Activated T-cell treated with anti-CD3 and anti-CD28 coated beads for 24 hours (primary cell): ENCODE measurements at places on chromosomes 7 and 10.

GRCh38 chr10:112950714-112951358 is 789 bp downstream of the TCF7L2 start:
- DNase-seq = no peak

DNA sequence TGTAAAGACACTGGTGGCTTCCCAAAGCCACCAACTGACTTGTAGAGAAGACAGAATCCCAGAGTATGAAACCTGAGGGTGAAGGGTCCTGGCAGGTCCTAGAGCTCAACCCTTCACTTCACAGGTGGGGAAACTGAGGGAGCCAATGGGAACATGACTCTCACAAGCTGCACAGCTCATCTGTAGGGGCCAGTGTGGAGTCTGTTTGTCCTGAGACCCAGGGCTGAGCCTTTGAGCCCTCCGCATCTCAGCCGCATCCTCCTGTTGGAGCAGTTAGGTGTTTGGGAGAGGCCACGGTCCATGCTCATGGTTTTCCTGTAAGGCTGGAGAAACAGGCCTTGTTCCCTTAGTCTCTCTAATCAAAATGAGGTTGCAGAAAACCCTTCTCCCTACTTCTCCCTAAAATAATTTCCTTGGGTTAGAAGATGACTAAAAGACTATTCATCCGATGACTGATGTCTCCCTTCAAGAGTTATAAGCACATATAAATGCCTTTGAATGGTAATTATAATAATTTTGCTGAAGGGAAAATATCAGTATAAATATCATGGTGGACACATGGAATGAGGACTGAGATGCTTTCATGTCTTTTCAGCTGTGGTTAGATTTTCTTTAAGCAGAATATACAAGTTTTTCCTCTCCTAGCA is 10.3 kb downstream of the HTRA1 start:
- DNase-seq = no peak

- DNase-seq = peak; percentile 80
Observed at GRCh38 chr7:99142727-99143520, 984 bp downstream of the SMURF1 start.

GRCh38 chr10:60073781-60074656 is 167.7 kb upstream of the CCDC6 start:
- no peak for DNase-seq

DNA sequence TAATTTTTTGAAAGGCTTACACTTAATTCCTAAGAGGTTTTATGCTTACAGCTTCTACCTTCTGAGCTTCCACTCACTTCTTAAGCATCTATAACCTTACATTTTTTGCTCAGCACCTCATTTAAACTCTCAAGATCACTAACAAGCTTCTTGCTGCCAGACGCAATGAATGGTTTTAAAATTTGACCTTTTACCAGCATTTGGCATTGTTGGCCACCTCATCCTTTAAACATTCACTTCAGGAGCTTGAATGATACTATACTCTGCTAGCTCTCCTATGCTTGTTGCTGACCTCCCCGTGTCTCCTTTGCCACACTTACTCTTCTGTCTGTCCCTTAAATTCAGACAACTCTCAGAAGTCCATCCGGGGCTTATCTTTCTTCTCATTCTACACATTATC is 37.7 kb upstream of the ODAD2 start:
- DNase-seq = no peak

DNA sequence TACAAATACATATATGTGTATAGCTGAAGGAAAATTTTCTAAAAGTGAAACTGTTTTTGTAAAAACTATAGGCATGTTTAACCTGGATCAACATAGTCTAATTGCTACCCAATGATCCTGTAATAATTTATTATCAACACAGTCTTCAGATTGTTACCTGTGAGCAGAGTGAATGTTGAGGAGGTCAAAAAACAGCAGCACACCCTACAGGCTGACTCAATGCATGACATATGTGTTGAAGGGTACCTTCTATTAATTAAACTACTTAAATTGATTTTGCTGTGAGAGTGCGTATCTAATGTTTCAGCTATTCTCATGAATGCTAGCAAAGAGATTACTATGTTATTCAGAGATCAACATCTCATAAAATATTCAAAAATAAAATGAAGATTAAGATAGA is 411.4 kb downstream of the TNS3 start:
- DNase-seq = no peak

GRCh38 chr7:26547156-26547555 is 255.5 kb downstream of the SNX10 start:
- DNase-seq = no peak

DNA sequence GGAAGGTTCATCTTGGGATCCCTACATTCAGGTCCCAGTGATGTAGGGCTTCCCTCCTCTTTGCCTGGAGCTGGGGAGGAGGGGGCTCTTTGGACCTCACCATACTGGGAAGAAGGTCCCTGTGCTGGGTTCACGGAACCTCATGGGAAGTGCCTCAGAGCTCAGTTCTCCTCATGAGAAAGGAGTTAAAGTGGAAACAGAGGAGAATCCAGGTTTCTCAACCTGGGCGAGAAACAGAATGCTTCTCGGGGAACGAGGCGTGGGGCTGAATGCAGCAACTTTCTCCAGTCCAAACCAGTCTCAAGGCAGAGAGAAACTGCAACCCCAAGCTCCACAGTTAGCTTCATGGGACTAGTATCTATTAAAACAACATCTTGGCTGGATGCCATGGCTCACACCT is 382.7 kb upstream of the FOXK1 start:
- no peak for DNase-seq

DNA sequence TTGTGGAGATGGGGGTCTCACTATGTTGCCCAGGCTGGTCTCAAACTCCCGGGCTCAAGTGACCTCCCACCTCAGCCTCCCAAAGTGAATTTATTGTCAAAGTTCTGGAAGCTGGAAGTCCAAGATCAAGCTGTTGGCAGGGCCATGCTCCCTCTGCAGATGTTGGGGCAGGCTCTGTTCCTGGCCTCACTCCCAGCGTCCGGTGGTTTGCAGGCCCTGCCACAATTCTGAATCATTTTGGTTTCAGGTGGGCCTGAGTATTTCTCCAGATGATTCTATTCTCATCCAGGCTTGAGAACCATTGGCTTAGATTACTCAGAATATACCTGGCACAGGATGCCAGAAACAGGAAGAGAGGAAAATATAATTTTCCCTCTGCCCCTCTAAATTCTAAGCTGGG is 737.4 kb downstream of the TNS3 start:
- no peak for DNase-seq

DNA sequence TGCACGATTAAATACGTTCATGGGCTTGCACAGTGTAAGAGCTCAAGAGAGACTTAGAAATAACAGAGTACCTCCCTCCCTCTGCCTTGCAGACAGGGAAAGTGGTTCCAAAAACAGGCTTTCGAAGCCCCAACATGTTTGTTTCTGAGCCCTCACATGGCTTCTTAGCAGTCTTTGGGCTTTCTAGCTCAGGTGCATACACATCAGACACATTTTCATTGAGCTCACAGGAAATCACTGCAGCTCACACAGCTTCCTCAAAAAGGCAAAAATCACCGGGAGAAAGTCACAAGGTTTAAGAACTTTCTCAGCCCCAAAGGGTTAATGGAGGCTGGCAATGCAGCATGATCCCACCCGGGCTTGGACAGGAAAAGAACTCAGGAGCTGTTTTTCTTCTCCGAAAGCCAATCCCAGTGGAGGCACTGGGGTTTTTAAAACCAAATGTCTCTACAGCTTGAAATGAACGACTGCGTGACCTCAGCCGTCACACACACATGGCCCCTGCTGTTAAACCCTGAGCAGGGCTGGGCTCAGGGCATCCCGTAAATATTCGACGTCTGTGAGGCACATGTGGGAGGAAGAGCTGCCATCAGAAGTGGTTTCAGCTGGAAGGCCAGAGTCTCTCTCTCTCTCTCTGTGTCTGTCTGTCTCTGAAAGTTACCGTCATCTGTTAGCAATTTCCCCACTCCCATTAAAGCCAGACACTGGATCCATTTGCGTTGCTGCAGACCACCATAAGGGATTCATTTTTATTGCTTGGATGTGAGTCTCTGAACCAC is 69.7 kb downstream of the CALML3 start:
- DNase-seq = no peak

- no peak for DNase-seq
Observed at GRCh38 chr10:58637352-58637751, 124.7 kb downstream of the BICC1 start.

DNA sequence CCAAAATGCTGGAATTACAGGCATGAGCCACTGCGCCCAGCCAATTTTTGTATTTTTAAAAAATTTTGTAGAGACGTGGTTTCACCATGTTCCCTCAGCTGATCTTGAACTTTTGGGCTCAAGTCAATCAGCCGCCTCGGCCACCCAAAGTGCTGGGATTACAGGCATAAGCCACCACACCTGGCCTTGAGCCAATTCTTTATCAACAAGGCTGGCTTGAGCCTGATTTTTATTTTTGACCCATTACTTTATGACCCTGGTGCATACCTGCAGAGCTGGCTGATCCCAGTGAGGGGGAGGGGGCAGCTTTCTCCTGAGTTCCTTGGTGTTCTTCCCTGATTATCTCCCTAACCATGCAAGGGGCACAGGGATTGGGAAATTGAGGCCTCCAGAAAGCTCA is 15.8 kb upstream of the CPA1 start:
- DNase-seq = no peak

- no peak for DNase-seq
Observed at GRCh38 chr10:91593834-91594233, 39.0 kb downstream of the PPP1R3C start.

DNA sequence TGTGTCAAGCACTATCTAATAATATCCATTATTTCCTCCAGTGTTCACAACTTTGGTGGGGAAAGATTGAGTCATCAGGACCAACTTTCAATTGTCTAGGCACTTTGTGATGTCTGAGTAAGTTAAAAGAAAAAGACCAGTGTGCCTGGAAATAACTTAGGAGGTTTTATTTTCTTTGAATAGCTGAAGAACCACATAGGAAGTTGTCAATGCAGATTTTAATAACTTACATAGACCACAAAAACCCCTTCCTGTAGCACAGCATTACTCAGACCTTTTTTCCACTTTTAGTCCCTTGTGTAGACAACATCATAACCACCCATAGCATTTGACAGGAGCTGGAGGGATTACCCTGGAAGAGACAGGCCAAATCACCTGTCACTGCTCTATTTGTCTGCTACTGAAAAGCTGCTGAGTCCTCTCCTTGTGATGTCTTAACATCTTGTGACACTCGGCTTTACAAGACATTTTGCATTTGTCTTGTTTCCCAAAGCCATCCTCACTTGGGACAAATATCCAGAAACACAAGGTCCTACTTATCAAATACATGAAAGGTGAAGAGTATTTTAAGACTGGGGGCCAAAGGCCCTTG is 241.5 kb upstream of the PTER start:
- no peak for DNase-seq

DNA sequence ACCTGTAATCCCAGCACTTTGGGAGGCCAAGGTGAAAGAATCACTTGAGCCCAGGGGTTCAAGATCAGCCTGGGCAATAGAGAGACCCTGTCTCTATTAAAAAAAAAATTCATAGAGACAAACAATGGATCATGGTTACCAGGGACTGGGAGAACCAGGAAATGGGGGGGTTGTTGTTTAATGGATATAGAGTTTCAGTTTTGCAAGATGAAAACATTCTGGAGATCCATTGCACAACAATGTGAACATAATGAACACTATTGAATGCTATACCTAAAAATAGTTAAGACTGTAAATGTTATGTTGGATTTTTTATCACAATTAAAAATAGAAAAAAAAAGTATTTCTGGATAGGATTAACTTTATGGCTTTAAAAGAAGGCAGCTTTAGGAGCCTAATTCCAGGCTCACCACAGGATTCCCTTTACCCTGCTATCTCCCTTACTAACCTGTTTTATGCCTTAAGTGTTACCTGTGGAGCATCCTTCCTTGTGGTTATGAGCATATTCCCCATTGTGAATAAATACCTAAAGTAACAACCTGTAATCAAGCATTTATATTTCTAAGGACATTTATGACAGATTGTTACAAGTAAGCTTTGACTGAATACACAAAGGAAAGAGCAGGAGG is 45.1 kb upstream of the SGCE start:
- no peak for DNase-seq

- no peak for DNase-seq
Observed at GRCh38 chr10:47035819-47036337, 124.7 kb downstream of the PTPN20 start.

DNA sequence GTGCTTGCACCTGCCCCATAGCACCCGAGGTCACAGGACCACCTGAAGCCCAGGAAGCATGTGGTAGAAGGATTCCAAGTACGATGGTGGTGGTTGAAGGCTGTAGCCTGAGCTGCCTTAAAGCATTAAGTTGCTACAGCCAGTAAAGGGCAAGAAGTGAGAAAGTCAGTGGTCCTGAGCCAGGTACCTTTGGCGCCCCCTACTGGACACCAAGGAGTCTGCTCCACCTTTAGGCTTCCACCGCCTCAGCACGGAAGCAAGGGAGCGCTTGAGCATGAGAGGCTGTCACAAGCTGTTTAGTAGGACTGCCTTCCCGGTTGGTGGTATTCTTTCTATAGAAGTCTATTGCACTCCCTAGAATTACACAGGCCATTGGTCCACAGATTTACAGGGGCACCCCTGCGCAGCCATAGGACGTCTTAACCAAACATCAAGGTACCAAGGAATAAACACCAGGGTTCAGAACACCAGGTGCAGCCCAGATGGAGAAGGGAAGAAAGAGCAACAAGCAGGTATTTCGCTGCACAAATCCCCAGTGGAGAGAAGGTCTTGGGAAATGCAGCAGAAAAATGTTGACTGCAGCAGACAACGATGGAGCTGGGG is 2.2 kb downstream of the CRTAC1 start:
- peak; percentile 34 for DNase-seq

GRCh38 chr7:97499204-97499603 is 232.7 kb upstream of the TAC1 start:
- no peak for DNase-seq

GRCh38 chr7:1548944-1549343 is 7.1 kb downstream of the TMEM184A start:
- no peak for DNase-seq

DNA sequence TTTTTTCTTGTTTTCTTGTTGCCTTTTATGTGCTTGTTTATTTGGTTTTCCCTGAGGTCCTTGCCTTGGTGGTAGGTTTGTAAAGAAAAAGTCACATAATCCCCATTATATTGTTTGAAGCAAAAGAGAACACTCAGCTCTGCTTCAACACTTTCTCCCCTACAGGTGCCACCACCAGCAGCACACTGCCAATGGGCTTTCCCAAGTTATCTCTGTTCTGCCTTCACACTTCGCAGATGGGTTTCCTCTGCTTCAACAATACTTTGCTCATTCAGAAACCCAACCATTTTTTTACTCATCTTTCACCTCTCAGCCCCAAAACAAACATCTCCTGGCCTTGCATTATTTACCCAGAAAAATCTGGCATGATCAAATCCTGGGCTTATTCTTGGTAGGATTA is 375.1 kb upstream of the TEX47 start:
- DNase-seq = no peak
